ENCODE measurements at places on chromosomes 3 and 15. TPM values are rescaled to one million over a fixed set of nuclear protein-coding genes. Genes with fewer than 3 reads are reported as not detected.

- DNase-seq, result no peak
- H3K4me1 ChIP-seq, result peaks cover 23% of the 10 kb centered on the region
- H3K4me3 ChIP-seq, result no peak overlapping the region
- no peak overlapping the region for H3K27ac ChIP-seq
- H3K27me3 ChIP-seq, result no peaks in the 10 kb centered on the region
These were observed 49.7 kb downstream of the CCK start for GRCh38 chr3:42216302-42216701.

ZBTB20 gene
- 3.2 TPM for total RNA-seq

GRCh38 chr3:71629289-71629688 lies 45.8 kb upstream of the FOXP1 start:
- H3K4me1 ChIP-seq, result no peaks in the 10 kb centered on the region
- H3K4me3 ChIP-seq, result no peak overlapping the region
- no peak for DNase-seq
- H3K27me3 ChIP-seq, result no peaks in the 10 kb centered on the region
- H3K27ac ChIP-seq, result no peak overlapping the region
- no peaks in the 10 kb centered on the region for H3K36me3 ChIP-seq

DNA sequence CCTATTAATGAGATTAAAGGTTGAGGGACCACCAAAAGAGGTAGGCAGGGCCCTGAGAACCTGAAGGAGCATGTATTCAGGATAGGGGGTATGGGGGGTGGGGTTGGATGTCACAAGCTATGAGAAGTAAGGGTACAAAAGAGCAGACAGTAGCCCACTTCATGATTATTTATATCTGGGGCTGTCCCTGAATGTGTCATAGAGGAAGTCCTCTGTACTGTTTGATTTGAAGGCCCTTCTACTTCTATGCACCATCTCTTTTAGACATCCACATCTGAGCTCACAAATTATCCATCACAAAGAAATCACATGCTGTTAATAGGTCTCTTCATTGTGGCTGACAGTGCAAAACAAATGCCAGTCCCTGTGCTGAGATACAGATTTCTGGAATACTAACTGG lies 68.6 kb downstream of the FHIT start:
- no peaks in the 10 kb centered on the region for H3K27me3 ChIP-seq
- H3K27ac ChIP-seq, result no peak overlapping the region
- H3K4me3 ChIP-seq, result no peak overlapping the region
- no peaks in the 10 kb centered on the region for H3K36me3 ChIP-seq
- peaks cover 5% of the 10 kb centered on the region for H3K4me1 ChIP-seq
- no peak for DNase-seq

- H3K27ac ChIP-seq, result no peak overlapping the region
- no peak overlapping the region for H3K4me3 ChIP-seq
- DNase-seq, result peak; percentile 19
- H3K4me1 ChIP-seq, result no peaks in the 10 kb centered on the region
These were observed 98.3 kb downstream of the TOP2B start for GRCh38 chr3:25566358-25566920.

GRCh38 chr15:33022629-33023028 lies 171.9 kb downstream of the FMN1 start:
- H3K27me3 ChIP-seq, result no peaks in the 10 kb centered on the region
- peaks cover 15% of the 10 kb centered on the region for H3K4me1 ChIP-seq
- H3K36me3 ChIP-seq, result no peaks in the 10 kb centered on the region
- DNase-seq, result peak; percentile 33
- H3K4me3 ChIP-seq, result no peak overlapping the region
- H3K27ac ChIP-seq, result no peak overlapping the region

- H3K27me3 ChIP-seq, result no peaks in the 10 kb centered on the region
- no peaks in the 10 kb centered on the region for H3K4me1 ChIP-seq
- H3K4me3 ChIP-seq, result no peak overlapping the region
- no peak overlapping the region for H3K27ac ChIP-seq
- no peak for DNase-seq
These were observed 71.8 kb upstream of the FHIT start for GRCh38 chr3:61323094-61323493.

DNA sequence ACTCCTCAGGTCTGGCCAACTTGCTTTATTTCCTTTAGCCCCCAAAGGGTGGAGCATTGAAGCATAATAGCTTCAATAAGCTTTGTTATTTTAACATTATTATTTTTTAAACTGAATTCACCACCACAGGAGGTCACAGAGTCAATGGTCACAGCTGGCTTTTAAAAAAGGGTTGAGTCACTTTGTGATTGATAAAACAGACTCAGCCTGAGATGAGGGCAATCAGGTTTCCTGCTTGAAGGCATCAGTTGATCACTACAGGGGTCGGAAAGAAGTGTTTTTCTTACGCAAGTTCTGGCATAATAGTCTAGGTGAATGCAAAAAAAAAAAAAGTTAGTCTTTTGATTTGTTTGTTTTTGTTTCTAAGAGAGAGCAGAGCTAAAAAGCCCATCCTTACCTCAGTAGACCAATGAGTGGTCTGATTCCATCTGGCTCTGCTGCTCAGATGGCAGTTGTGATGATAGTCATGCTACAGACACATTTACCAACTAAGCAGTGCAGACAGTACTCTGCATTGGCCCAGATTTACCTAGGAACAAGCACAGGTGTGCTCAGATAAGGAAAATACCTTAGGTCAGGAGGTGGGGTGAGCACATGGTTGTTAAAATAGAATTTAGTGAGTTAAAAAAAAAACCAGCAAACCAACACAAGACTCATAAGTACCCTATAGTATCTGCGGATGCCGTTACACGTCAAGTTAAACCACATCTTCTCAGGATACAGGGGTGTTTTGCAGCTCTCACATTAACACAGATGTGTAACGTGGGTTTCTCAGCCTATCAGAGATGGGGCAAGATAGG lies 22.6 kb downstream of the ZNF80 start:
- H3K4me3 ChIP-seq, result no peak overlapping the region
- no peaks in the 10 kb centered on the region for H3K36me3 ChIP-seq
- H3K4me1 ChIP-seq, result peaks cover 13% of the 10 kb centered on the region
- DNase-seq, result no peak

DNA sequence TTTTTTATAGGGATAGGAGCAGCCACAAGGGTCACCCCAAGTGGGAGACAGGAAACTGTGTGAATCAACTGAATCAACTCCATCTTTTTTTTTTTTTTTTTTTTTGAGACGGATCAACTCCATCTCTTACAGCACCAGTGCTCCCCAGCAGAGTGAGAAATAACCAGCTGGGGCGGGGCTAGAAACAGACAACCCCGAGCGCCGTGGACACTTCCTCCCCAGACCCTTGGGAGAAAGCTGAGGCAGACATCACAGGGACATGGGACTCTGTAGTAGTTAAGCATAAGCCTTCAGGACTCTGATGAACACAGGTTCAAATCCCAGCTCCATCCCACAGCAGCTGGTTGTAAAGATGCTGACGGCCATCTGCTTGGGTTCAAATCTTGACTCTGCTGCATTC lies 75.4 kb downstream of the PRICKLE2 start:
- peak overlapping the region; percentile 79 for H3K27ac ChIP-seq
- peaks cover 17% of the 10 kb centered on the region for H3K4me1 ChIP-seq
- no peaks in the 10 kb centered on the region for H3K27me3 ChIP-seq
- DNase-seq, result no peak

PCBP4 gene
- total RNA-seq, result 82.3 TPM

DNA sequence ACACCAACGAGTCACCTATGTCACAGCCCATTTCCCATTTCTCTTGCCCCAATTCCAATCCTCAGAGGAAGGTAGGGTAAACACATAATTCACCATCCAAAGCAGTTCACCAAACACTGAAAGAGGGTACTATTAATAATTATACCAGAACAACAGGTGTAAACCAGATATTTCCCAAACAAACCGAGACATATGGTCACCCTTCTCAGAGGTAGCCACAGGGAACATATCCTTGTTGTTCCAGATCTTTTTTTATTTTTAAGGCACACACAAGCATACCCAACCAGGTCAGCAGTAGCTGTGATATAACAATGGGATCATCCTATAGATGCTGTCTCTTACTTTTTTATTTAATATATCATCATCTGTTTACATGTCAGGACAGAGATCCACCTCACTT lies 24.7 kb downstream of the MAGI1 start:
- H3K4me3 ChIP-seq, result no peak overlapping the region
- no peak for DNase-seq
- no peaks in the 10 kb centered on the region for H3K36me3 ChIP-seq
- H3K27me3 ChIP-seq, result no peaks in the 10 kb centered on the region
- H3K27ac ChIP-seq, result no peak overlapping the region
- H3K4me1 ChIP-seq, result peaks cover 24% of the 10 kb centered on the region
